Stimulated activated CD8-positive, alpha-beta memory T cell treated with anti-CD3 and anti-CD28 coated beads, Interleukin-15, amount 100 ng/mL, for 48 hours (primary cell): ENCODE measurements at places on chromosomes 1 and 21.

GRCh38 chr21:41611966-41612606 lies 104.1 kb upstream of the TMPRSS2 start:
- DNase-seq: no peak

DNA sequence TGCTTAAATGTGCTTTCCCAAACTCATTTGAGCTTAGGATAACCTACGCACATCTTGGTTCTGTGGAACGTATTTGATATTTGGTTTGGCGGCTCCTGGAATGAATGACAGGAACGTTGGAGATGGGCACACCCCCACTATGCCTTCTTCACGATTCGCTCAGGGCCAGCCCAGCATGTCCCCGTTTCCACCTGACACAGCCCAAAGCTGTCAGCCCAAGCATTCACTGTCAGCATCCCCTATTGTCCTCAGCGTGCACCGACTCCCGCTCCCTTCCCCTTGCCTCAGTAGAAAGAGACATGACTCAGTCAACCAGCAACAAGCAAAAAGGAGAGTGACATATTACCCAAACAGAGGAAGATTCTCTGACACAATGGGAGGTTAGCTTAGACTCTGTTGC lies 181.4 kb downstream of the KCNJ6 start:
- no peak for DNase-seq

- no peak for DNase-seq
Measured at GRCh38 chr1:157803851-157804250, 16.1 kb downstream of the FCRL1 start.

- no peak for DNase-seq
Measured at GRCh38 chr1:172980456-172980855, 70.3 kb downstream of the TNFSF18 start.

DNA sequence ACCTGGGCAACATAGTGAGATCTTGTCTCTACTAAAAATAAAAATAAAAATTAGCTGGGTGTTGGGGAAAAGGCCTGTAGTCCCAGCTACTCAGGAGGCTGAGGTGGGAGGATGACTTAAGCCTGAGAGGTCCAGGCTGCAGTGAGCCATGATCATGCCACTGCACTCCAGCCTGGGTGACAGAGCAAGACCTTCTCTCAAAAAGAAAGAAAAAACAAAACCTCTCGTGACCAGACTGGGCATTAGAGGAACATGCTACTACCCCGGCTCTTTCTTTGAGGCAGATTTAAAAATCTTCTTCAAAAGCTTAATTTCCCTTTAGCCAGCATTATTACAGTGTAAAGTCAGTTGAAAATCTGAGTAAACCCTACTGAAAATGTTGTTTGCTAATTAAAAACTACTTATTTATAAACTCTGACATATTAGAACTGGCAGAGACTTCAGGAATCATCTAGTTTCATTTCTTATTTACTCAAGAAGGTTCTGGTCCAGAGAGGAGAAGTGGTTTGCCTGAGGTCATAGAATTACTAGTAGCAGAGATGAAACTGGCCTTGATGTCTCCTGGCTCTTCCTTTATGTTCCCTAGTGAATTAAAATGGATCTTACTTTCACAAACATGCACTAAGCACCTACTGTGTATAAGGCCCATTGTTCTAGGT lies 11.6 kb upstream of the ELAVL4 start:
- no peak for DNase-seq

GRCh38 chr1:31505911-31506497 lies 70.3 kb upstream of the TINAGL1 start:
- DNase-seq: no peak

DNA sequence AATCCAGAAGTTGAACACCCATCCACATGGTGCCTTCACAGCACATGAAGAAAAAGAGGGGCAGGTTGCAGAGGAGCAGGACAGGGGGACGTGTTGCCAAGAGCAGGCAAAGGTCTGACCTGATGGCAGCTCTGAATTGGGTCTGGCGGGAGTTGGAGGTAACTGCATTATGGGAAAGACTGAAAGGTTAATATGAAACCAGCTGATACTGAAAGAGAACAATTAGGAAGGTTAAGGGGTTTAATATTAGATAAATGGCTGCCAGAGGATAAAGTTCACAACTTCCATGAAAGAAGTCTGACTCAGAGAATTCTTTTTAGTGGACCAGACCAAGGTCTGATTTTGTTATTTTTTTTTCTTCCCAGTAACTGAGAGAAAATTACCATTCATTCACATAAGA lies 76.1 kb downstream of the CD58 start:
- DNase-seq: no peak

- no peak for DNase-seq
Measured at GRCh38 chr1:14567056-14567455, 31.4 kb upstream of the KAZN start.

GRCh38 chr1:33149453-33150190 lies 32.2 kb downstream of the TRIM62 start:
- DNase-seq: no peak

DNA sequence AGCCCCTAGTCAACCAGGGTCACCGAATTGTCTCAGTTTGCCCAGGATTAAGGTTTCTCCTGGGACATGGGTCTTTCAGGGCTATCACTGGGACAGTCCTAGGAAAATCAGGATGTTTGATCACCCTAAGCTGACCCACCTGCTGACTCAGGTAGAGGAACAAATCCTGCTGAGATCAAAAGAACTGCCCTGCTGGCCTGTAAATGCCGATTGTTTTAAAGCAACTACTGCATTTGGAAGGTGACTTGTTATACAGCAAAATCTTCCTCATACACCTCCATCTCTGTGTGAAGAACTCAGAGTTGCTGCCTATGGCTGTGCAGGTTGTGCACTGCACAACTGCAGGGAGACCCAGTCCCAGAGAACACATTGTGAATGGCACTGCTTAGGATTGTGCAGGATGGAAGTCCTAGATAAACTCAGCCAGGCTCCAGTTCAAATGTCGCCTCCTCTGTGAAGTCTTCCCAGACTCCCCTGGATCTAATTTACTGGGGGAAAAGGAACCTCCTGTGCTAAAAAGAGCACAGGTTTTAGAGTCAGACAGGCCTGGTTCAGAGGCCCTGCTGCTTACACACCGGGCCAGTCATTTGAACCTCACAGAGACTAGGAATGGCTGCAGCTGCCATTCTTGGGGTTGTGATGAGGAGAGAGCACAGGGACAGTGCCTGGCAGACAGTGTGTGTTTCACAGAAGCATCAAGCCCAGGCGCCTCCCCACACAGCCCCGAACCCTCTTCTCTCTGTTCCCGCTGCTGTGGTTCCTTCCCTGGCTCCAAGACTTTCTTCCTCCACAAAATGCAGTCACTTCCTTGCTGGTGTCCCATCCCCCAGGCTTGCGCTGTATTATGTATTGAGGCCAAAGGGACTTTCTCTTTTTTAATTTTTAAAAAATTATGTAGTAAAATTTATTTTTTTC lies 23.2 kb upstream of the LRP8 start:
- no peak for DNase-seq

GRCh38 chr1:117580882-117581281 lies 25.0 kb upstream of the TENT5C start:
- DNase-seq: no peak
